Progenitor cell of endocrine pancreas (in vitro differentiated cells): ENCODE measurements at places on chromosomes 11 and 22. TPM values are rescaled to one million over a fixed set of nuclear protein-coding genes. Genes with fewer than 3 reads are reported as not detected.

Gene BBOX1
- not detected in 2 replicates for total RNA-seq

- H3K27me3 ChIP-seq, result peaks cover 30% of the 10 kb centered on the region
- no peak for DNase-seq
- peaks cover 3% of the 10 kb centered on the region for H3K4me1 ChIP-seq
- H3K4me3 ChIP-seq, result no peak overlapping the region
Measured at GRCh38 chr22:49412236-49412635, 415.4 kb downstream of the BRD1 start.

Gene NXPE1
- total RNA-seq, result not detected in 2 replicates

DNA sequence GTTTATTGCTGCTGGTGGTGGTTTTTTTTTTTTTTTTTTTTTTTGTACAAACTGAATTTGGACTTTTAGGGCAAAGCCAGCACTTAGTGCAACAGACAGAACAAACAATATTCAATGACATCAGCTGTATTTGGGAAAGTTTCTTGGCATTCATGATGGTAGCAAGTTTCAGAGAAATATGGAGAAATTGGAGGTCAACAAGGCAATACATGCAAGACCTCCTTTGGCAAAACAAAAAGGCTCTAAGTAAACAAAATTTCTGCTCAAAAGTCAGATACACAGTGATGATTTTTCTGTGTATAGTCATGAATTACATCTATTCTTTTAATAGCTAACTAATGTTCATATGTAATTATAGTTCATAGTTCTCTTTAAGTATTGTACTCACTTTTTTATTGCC lies 612.5 kb upstream of the LUZP2 start:
- no peak overlapping the region for H3K4me3 ChIP-seq
- H3K4me1 ChIP-seq, result peaks cover 6% of the 10 kb centered on the region
- H3K27ac ChIP-seq, result no peak overlapping the region
- no peaks in the 10 kb centered on the region for H3K36me3 ChIP-seq
- no peak for DNase-seq

Gene GRM5
- total RNA-seq, result 0.20 and 0.26 TPM in 2 replicates

DNA sequence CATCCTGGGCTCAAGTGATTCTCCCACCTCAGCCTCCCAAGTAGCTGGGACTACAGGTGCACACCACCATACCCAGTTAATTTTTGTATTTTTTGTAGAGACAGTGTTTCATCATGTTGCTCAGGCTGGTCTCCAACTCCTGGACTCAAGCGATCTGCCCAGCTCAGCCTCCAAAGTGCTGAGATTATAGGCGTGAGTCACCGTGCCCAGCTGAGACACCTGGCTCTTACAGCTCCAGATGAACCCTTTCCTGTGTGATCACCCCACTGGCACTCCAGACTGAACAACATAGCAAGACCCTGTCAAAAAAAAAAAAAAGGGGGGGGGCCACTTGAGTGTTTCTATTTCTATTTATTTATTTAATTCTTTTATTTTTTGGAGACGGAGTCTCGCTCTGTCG lies 1.0 kb upstream of the ADSL start:
- H3K36me3 ChIP-seq, result peaks cover 2% of the 10 kb centered on the region
- peak overlapping the region; percentile 99 for H3K27ac ChIP-seq
- H3K4me1 ChIP-seq, result peaks cover 14% of the 10 kb centered on the region
- H3K4me3 ChIP-seq, result peak overlapping the region; percentile 99
- no peak for DNase-seq
- no peaks in the 10 kb centered on the region for H3K27me3 ChIP-seq

DNA sequence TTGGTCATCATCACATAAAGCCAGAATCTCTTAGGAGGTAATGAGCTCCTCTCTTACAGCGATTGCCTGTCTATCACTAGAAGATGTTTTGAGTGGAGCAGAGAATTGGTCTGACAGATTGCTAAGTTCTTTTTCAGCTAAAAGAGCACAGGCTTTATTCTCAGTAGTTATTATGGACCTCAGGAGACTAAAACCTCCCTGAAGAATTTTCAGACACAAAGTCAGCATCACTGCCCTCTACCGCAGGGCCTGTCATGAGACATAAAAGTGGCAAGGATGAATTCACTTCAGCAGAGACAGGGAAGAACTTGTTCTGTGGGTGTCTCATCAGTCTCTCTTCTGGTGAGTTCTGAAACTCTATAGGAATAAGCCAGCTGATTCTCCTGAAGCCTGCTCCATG lies at the start of gene OR51I2:
Gene OR51I2 (plus strand): TSS at position 301 of the 400 bp plus-strand sequence. CDS start 4,166 bp downstream, outside the sequence.
- no peaks in the 10 kb centered on the region for H3K36me3 ChIP-seq
- H3K27ac ChIP-seq, result no peak within 1 kb of the TSS
- no peak within 1 kb of the TSS for H3K4me3 ChIP-seq
- no peak for DNase-seq
- H3K4me1 ChIP-seq, result peaks cover 7% of the 10 kb centered on the region

Gene MFNG
- 3.2 and 5.9 TPM in 2 replicates for total RNA-seq

DNA sequence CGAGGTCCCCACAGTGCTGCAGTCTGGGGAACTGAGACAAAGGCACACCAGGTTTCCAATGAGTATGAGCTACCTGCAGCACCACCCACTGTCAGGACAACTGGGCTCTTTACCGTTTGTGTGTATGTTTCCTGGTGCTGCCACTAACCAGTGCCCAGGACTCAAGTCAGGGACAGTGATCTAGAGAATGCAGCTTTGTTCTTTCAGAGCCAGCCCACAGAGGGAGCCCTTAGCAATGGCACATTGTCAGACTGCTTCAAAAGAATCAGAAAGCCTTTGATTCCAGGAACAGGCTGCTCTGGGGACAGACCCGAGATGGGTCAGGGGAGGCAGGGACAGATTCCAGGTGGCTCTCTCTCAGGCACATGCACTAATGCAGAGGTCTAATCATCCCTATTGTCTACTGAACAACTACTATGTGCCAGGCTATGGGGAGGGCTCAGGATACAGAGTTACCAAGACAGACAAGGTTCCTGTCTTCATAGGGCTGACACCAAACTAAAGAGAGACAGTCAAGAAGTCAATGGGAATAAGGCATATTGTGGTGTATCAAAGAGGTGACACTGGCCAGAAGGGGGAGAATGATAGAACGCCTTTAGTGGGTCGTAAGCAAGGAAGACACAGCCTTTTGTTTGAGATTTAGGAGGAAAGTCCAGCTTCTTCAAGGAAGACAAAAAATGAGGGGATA lies 103.7 kb downstream of the VPREB1 start:
- peaks cover 15% of the 10 kb centered on the region for H3K4me1 ChIP-seq
- H3K36me3 ChIP-seq, result no peaks in the 10 kb centered on the region
- peaks cover 75% of the 10 kb centered on the region for H3K27me3 ChIP-seq
- H3K27ac ChIP-seq, result no peak overlapping the region
- DNase-seq, result no peak

DNA sequence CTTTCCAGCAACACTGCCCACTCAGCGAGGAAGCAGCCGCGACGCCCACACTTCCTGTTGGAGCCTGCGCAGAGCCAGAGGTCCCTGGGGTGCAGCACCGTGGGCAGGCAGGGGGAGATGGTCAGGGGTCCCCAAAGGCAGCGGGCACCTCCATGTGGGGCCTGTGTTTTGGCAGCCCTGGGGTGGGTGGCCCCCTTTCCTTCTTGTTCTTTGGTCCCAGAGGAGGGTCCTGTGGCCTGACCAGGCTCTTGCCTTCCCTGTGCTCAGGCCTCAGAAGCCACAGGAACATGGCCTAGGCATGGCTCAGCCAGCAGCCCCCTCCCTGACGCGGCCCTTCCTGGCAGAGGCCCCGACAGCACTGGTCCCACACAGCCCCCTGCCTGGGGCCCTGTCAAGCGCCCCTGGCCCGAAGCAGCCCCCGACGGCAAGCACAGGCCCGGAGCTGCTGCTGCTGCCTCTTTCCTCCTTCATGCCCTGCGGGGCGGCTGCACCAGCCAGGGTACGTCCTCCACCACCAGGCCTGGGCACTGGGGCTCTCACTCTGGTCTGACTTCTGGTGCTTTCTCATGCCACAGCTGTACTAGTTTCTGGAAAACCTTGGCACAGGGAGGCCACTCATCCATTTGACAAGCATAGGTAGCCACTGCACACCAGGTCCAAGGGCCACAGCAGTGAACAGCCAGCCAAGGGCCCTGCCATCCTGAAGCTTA lies 47.1 kb downstream of the PISD start:
- no peak for DNase-seq
- no peak overlapping the region for H3K4me3 ChIP-seq
- peaks cover 7% of the 10 kb centered on the region for H3K36me3 ChIP-seq
- H3K4me1 ChIP-seq, result peaks cover 3% of the 10 kb centered on the region
